Osteoblast (primary cell): ENCODE measurements at places on chromosomes 12 and 14. TPM values are rescaled to one million over a fixed set of nuclear protein-coding genes. Genes with fewer than 3 reads are reported as not detected.

Gene LLPH
- total RNA-seq: 4.7 and 5.1 TPM in 2 replicates

DNA sequence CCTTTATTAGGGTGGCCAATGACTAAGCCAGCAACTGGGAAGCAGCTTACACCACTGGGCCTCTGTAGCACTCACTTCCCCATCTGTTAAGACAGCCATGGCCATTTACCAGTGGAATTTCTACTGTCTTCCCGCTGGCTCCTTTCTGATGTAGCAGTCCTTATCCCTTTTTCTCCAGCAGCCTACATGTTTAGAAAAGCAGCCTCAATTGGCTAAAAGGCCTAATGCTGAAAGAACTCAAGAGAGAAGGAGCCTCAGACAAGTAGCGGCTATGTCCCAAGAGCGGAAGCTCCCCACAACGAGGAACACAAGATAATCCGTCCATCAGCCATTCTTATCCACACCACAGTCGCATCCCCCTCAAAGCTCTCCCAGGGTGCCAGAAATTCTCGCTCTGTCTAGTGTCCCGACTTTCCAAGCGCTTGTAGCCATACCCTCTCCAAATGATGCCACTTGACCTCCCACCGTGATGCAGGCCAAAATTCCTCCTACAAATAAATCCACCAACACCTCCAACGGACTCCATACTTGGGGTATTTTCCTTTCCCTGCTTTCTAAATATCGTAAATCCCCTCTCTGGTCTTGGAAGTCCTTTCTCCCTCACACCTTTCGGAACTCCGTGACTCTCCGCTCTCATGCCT lies 624 bp downstream of the M6PR start:
- peak; percentile 65 for DNase-seq

Gene COX8C
- total RNA-seq: not detected in 2 replicates

- DNase-seq: no peak
These were observed 1210.8 kb downstream of the GALC start for GRCh38 chr14:86782092-86782580.

DNA sequence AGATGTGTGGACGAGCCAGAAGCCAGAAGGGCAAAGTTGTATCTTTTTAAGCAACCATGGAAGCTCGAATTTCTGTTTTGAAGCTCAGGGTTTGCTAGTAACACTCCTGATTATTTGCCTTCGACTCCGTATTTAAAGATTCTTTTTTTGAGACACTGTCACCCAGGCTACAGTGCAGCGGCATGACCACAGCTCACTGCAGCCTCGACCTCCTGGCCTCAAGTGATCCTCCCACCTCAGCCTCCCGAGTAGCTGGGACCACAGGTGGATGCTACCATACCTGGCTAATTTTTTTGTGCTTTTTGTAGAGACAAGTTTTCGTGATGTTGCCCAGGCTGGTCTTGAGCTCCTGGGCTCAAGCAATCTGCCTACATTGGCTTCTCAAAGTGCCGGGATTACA lies 18.7 kb upstream of the OASL start:
- DNase-seq: no peak

- no peak for DNase-seq
These were observed 26.3 kb downstream of the SLC38A1 start for GRCh38 chr12:46242569-46242968.

Gene TAS2R9
- not detected in 2 replicates for total RNA-seq

DNA sequence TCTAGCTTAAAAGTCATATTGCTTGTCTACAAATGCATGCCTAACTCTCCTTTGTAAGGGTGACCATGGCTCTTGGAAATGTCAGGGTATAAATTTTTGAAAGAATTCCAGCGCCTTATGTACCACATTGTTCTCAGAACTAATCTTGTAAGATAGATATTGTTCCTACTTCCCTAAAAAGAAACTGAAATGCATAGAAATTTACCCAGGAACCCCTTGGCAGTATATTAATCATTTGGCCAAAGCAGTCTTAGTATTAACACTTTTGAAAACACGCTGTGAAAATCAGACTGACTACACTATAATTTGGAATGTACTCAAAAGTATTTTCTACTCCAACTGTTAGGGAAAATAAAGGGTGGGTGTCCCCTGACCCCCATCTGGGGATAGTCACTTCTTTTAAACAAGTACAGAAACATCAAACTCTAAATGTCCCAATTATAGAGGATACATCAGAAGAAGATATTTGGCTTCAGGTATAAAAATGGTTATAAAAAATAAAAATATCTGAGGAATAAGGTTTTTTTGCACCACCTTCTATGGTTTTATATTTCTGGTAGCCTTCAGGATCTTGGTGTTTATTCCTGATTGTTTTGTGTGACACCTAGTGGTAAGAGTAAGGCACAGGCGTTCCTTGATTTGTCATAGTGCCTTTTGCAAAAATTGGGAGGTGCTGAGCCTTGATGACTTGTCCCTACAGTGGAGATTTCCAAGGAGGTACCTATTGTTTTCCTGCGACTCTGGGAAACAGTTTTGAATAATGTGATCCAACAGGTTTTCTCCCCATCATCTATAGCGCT lies 2.2 kb upstream of the NFKBIA start:
- peak; percentile 87 for DNase-seq

Gene POU6F1
- 6.8 and 7.6 TPM in 2 replicates for total RNA-seq

Gene LRRK2
- total RNA-seq: 5.0 and 5.1 TPM in 2 replicates

GRCh38 chr14:94045563-94046345 lies 19.6 kb downstream of the OTUB2 start:
- no peak for DNase-seq

GRCh38 chr12:120439646-120440247 lies 1.8 kb downstream of the COX6A1 start:
- peak; percentile 89 for DNase-seq

DNA sequence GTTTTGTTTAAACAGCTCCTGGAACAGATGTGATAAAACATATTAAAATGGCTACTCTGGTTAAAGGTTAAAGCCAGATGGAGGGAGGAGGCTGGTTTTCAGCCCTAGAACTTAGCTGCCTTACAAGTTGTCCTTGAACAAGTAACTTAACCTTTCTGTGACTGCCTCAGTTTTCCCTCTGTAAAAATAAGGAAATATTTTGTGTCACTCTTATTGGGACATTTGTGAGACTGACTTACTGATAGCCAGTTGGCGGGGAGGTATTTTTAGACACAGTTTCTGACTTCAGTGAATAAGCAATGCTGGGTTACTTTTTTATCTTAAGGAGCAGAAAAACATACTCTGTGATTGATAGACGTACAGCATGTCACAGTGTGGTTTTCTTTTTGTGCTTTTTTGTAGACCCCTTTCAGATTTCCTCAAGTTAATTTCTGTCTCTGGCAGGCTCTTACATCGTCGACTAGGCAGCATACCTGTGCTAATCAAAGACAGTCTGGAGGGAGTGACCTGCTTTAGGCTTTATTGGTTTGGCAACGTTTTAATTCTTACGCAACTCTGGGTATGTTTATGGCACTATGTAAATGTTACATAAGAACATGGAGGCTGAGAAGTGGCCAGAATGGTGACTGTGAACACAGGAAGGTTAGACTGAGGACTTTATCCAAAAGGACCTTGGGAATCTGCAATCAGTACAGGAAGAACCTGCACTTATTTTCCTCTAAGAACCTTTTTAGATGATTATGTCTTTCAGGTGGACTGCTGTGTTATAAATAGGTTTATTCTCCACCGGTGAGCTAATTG lies 3.3 kb downstream of the ACVR1B start:
- DNase-seq: no peak

- DNase-seq: no peak
These were observed 9.0 kb upstream of the NUMB start for GRCh38 chr14:73467377-73467776.

GRCh38 chr12:24418157-24418556 lies 468.7 kb upstream of the SOX5 start:
- peak; percentile 58 for DNase-seq

DNA sequence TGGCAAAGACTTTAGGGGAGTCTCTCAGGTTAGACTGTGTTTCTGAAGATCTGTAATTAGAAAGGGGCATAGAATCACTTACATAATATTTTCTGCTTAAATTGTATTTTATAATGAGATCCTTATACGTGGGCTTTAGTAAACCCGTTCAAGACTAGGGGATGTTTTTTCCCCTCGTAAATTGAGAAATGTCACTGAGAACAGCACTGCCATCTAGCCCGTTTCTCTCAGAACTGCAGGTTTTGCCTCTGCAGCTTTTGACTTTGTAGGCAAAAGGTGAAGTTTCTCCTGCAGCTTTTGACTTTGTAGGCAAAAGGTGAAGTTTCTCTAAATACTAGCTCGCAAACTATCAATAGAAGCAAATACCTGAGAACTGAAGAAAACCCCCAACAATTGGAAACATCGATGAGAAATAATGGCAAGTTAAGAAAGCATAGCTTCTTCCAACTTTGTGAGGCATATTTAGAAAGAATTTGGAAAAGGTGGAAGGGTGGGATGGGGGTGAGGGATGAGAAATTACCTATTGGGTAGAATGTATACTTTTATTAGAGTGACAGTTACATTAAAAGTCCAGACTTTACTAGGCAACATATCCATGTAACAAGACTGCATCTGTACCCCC lies 9.9 kb upstream of the ASPG start:
- no peak for DNase-seq

DNA sequence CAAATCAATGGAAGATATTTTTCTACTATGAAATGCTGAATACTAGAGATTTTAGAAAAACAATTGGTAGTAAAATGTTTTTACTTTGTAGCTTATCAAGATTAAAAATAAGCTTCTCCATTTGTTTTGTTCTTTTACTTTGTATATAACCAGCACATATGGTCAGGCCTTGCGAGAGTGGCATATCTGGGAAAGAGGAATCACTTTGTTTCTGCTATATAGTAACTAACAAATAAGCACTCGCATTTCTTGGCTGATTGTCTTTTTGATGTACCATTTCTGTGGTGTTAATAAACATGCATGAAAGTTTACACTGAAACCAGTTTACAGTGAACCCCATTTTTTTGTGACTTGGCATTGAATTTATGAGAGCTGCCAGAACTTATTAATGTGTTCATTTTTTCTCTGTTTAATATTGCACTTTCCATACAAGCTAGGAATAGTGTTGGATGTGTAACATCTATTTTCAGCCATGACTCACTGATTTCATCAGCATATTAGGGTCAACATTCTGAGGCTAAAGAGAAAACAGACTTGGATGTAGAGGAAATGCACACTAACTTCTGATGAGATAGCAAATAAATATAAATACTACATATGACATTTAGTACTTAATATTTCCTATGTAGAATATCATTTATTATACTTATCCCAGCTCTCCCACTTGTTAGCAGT lies 635.5 kb downstream of the KCNH5 start:
- no peak for DNase-seq

Gene OTOGL
- total RNA-seq: 0.36 and 0.59 TPM in 2 replicates
